AG10803 (cell line): ENCODE measurements at places on chromosomes 2 and 18.

GRCh38 chr2:14577843-14578242 lies 54.7 kb upstream of the LRATD1 start:
- no peak for DNase-seq

GRCh38 chr2:109679626-109680025 lies 65.5 kb downstream of the SOWAHC start:
- DNase-seq: no peak

DNA sequence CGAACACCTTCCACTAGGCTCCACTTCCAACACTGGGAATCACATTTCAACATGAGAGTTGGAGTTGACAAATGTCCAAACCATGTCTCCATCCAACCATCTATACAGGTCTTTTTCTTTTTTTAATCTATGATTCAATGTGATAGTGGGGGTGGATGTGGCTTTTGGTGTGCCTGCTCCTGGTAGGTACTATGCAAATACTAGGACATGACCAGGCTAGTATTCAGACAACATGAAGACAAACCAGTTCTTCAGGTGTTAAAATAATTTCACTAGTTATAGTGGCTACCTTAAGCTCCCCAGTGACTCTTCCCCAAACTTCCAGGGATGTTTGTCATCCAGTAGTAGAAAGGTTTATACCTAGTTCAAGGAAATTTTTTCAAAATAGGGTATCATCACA lies 387.5 kb downstream of the CDH2 start:
- DNase-seq: no peak

DNA sequence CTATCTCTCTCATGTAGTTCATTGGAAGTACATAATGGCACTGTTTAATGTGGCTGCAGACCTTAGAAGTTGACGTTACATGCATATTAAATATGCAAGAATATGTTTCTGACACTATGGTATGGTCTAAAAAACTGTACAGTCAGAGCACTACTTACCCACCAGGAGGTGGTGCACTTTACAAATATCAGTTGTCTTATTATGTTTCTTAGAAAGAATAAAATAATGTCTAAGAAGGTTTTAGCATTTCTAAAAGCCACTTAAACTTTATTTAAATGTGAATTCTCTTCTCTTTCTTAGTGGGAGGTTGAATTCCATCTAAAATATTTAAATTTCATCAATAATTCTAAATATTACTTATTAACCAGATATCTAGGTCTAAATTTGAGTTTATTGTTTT lies 4.3 kb downstream of the TMEFF2 start:
- DNase-seq: peak; percentile 45

DNA sequence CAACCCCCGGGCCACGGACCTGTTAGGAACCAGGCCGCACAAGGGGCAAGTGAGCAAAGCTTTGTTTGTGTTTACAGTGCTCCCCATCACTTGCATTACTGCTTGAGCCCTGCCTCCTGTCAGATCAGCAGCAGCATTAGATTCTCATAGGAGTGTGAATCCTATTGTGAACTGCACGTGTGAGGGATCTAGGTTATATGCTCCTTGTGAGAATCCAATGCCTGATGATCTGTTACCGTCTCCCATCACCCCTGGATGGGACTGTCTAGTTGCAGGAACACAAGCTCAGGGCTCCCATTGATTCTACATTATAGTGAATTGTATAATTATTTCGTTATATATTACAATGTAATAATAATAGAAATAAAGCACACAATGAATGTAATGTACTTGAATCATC lies 125.6 kb downstream of the FMNL2 start:
- no peak for DNase-seq

DNA sequence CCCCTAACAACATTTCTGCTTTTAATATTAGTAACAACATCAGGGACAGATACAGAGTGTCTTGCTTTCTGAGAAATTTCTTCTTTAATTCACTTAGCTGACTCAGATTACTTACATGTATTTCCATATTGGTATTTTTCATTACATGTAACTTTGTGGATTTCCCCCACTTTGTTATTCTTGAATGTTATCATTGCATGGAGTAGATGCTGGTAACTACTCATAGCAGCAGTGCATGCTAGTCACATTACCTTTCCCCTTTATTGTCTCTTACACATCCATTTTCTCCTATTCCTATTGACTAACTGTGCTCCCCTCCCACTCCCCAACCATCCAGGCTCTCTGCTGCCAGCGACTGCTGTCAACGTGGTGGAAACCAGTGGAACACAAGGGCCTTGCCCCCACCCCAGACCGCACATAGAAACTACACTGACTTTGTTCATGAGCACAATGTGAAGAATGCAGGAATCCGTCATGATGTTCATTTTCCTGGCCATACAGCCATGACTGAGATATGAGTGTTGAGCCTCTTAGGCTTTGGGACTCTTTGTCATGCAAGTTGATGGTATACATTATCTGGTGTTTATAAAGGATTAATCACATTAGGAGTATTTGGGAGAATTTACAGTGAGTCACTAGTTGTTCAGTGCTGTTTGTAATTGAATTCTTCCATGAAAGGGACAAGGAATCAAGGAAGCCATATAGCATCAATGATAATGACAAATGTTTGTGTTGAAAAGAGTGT lies 91.0 kb downstream of the EPB41L5 start:
- DNase-seq: peak; percentile 77

DNA sequence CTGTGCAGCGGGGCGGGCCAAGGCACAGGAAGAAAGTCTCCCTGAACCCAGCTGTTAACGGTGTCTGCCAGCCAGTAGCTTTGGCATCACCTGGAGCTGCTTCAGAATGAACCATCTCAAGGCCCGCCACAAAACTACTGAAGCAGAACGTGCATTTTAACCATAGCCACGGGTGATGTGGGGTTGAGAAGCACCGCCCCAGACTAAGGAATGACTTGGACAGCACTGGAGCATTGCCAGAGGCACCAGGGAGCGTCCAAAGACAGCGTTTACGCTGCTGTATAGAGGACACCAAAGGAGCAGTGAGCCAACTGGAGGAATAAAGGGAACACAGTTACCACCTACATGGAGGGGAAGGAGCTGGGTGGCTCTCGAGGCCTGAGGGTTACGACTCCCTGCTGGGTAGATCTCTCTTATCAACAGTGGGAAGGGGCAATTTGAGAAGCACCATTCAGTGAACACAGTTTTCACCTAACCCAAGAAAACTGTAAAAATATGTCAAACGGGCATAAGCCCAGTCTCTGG lies 28.4 kb upstream of the LONRF2 start:
- no peak for DNase-seq

GRCh38 chr18:54860941-54861340 lies 32.7 kb downstream of the RAB27B start:
- no peak for DNase-seq

GRCh38 chr2:19580830-19581229 lies 222.4 kb upstream of the OSR1 start:
- DNase-seq: no peak

DNA sequence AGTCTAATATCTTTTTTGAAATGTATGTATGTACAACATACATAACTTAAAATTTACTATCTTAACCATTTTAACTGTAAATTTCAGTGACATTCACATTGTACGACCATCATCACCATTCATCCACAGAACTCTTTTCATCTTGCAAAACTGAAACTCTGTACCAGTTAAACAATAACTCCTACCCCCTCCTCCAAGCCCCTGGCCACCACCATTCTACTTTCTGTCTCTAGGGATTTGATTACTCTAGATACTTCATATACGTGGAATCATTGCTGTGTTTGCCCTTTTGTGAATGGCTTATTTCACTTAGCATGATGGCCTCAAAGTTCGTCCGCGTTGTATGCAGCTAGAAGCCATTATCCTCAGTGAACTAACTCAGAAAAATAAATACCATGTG lies 217.0 kb downstream of the METTL4 start:
- DNase-seq: no peak

GRCh38 chr2:72963423-72964145 lies 46.3 kb downstream of the EMX1 start:
- no peak for DNase-seq

DNA sequence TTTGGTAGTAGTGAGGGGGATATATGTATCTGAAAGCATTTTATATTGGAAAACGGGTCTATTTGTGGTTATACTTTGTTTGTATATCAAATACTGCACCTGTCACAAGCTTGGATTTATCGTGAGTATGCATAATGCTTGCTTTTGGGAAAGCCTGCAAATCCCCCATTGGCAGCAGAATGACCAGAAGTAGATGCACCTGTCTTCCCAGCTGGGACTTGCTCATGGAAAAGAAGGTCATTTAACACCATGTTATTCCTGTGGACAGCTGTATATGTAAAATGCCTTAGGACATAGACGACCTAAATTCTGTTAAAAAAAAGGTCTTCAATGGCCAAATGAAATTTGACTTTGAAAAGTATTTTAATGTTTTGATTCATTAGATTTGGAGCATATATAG lies 599.4 kb downstream of the XIRP2 start:
- DNase-seq: no peak

DNA sequence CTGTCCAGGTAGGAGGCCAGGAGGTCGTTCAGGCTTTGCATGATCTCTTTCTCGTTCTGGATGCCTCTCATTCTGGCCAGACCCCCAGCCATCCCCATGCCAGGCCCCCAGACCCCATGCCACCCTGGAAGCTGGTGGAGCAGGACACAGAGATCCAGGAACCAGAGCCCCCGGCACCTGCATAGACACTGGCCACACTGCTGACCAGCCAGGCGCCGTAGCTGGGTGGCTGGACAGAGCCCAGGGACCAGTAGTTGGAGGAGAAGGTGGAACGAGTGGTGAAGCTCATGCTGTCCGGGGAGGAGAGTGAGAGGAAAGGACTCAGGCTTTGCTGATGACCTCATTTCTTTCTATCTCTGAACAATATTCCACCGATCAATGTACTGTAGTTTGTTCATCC lies 35.5 kb downstream of the SLC4A5 start:
- DNase-seq: no peak

- no peak for DNase-seq
Measured at GRCh38 chr18:31042406-31043181, at the start of gene DSC3. Gene DSC3 (minus strand): TSS chr18:31042742. CDS start chr18:31042660, 82 bp downstream.

DNA sequence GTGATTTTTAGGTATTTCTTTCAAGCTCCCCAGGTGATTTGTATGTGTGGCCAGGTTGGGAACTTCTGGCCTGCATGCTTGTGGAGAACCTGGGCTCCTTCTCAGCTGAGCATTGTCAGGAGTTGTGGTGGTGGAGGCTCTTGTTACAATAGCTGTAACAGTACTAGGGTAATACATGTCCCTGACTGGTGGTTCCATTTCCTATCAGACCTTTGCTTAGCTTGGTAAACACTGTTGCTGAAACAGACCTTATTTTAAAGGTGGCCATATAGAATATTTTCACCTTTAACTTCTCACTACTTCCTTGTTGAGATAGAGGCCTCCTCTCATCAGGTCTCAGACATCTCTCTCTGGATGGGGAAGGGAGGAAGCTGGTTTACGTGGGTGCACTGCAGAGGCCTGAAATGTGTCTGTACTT lies 79.2 kb downstream of the SETBP1 start:
- no peak for DNase-seq

GRCh38 chr2:144833075-144833637 lies 313.2 kb upstream of the ZEB2 start:
- no peak for DNase-seq

GRCh38 chr2:69344305-69344704 lies 42.7 kb downstream of the GFPT1 start:
- DNase-seq: no peak

DNA sequence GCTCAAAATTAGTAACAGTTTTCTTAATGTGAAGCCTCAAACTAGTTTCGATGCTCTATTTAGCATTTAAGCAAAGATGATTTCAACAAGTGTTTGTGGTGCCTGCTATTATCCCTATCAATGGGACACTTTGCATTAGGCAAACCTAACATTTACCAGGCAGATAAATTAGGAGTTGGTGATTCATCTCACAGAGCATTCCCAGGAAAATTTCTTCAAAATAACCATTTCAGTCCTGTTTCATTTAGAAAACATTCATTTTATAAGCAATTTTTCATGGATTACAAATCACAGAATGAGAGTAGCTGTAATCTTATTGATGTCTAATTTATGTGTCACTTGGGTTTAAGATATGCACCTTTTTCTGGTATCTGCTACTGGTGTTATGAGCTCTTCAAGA lies 62.7 kb downstream of the CLHC1 start:
- DNase-seq: no peak

- DNase-seq: peak; percentile 36
Measured at GRCh38 chr2:217839073-217839749, 163.6 kb downstream of the TNS1 start.

DNA sequence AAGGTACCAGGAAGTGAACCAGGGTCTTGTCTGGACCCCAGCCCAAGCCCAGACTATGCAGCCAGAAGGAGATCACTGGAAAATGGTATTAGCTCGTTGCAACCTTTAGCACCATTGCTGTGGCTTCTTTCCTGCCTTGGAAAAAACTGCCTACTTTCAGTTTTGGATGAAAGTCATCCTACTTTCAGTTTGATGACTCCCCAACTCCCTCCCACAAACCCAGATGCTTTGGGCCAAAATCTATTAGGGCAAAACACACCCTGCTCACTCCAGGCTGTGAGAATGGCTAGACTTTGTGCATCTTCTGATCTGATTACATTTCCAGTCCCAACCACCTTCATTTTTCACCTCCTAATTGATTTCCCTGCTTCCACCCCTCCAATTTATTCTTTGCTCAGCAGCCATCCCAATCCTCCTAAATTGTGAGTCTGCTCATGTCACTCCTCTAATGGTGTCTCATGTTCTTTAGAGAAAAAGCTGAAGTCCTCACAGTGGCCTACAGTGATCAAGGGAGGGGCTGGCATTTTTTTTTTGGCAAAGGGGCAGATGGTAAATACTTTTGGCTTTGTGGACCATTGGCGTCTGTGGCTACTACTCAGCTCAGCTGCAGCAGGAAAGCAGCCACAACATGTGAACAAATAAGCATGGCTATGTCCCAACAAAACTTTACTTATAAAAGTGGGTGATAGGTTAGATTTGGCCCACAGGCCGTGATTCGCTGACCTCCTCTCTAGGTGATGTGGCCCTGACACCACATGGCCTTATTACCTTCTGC lies 368.7 kb downstream of the SLC4A3 start:
- peak; percentile 18 for DNase-seq

DNA sequence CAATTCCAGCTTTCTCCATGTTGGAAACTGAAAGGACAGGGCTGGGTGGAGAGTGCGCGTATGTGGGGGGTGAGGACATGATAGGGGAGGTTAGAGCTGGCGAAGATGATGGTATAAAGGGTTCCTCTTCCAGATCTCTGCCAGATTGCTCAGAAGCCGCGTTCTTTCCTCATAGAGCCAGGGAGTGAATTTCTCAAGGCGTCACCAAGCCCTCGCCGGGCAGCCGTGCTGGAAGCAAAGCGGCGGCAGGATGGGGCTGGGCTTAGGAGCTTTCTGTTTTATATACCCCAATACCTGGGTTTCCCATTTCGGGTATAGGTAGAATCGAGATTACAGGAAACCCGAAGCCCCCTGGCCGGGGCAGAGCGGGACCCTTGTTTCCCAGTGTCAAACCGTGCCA lies 43.8 kb downstream of the DDX18 start:
- peak; percentile 9 for DNase-seq
